ENCODE measurements at places on chromosomes 2 and 18.

DNA sequence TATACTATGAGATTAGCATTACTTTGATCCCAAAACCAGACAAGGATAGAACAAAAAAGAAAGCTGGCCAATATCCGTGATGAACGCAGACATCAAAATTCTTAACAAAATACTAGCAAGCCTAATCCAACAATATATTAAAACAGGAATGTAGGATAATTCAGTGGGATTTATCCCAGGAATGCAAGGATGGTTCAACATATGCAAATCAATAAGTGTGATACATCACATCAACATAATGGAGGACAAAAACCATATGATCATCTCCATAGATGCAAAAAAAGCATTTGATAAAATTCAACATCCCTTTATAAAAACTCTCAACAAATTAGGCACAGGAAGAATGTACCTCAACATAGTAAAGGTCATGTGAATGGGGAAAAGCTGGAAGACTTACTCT lies 158.5 kb downstream of the KCNE4 start:
- DNase-seq, result no peak

DNA sequence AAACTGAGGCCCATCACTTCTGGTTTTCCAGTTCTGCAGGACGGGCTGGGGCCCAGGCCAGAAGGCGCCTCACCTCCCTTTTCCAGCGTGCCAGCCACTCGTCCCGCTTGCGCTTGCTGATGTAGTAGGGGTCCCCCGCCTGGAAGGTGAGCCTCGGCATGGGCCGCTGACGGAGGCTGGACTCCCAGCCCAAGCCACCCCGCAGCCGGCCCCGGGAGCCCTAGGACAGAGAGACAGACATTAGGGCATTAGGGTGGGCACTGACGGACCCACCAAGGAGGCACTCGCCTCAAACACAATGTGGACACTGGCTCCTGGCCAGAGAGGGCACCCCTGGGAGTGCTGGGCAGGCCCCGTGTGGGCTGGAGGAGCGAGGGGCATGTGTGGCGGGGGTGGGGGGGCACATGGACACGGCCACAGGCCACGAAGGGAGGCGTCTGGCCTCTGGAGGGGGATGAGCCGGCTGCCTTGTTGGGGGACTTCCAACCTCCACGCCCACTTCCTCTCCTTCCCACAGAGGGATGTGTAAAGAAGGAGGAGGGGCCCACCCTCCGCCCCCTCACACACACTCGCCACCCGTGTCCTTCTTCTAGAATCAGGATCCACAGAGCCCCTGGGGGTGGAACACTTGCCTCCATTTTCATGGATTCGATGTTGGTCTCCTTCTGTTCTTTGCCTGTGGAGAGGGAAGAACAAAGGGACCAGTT lies 66.7 kb downstream of the DNMT3A start:
- peak; percentile 76 for DNase-seq

- peak; percentile 54 for DNase-seq
Measured at GRCh38 chr2:127084611-127085316, 22.2 kb downstream of the BIN1 start.

GRCh38 chr2:237909801-237910475 lies 50.5 kb downstream of the RAMP1 start:
- DNase-seq, result no peak

DNA sequence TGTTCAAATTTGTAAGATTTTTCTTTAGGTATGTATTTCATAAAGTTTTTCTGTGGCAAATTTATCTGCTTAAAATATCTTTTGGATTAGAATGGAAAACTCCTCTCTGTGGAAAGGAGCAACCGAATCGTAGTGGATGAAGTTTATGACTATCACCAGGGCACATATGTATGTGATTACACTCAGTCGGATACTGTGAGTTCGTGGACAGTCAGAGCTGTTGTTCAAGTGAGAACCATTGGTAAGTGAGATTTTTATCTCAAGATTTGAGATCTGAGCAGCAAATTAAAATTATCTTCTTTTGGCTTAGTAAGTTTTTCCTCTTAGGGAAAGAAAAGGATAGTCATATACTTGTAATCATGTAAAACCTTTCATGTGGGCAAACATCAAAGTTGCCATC lies 14.2 kb downstream of the IL18RAP start:
- DNase-seq, result no peak

DNA sequence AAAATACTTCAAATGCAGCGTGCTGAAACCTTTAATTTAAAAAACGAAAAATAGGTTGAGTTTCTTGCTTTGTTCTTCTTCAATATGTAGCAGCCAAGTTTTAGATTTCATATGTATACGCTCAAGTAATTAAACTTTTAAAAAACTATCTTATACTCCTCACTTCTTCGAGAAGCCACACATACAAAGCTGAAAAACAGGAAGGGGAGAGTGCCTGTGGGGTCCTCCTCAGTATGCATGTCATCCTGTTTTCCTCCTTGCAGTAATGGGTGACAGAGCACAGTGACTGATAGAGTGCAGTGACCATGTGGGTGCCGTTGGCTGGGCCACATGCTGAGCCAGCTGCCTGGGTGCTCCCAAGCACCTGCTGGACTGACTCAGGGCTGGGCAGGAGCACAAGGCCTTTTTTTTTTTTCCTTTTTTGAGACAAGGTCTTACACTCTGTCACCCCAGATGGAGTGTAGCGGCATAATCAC lies 33.3 kb downstream of the UXS1 start:
- DNase-seq, result peak; percentile 56

DNA sequence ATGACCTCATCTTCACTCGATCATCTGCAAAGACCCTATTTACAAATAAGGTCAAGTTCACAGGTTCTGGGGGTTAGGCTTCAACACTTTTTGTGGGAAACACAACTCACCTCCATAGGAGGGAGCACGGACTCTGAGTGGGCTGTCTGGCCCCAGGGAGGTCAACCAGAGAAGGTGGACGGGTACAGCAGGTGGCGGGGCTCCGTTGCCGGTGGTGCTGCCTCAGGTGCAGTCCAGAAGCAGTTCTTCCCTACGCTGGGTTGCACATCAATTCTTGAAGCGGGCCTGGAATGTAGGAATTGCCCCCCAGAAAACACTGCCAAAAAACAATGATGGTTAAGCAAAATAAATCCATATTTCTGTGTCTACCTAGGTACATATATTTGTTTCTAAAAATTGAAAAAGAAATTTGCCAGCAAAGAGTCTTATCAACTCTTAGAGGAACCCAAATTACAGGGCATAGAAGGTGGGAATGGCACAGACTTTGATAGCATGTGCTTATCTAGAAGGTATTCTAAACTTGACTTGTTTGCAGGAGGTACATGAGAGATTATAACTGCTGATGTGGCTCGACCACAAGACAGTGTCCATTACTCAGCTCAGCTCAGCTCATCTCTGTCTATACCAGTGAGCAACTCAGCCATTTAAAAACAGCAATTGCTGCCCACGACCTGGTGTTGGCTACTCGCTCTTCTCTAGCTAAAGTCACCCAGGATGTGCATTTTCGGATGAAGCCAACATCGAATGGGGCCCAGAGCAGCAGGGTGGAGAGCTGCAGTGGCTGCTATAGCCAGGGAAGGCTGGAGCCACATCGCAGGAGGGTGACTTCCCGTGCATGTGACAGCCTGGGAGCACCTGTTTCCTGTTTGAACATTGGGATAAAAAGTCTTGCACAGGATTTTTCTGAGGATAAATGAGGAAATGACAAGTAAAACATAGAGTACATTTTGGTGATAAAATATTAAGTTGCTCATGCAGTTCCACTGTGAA lies 128.7 kb downstream of the RNF144A start:
- DNase-seq, result no peak

All from CD4-positive, alpha-beta T cell treated with Interleukin-12 subunit alpha and Interleukin-12 subunit beta, for 1 hour (primary cell).